AG09309 (cell line): ENCODE measurements at places on chromosomes 7 and 10.
A peak's percentile ranks its signal among the peaks of the same experiment; 100 is the strongest.

DNA sequence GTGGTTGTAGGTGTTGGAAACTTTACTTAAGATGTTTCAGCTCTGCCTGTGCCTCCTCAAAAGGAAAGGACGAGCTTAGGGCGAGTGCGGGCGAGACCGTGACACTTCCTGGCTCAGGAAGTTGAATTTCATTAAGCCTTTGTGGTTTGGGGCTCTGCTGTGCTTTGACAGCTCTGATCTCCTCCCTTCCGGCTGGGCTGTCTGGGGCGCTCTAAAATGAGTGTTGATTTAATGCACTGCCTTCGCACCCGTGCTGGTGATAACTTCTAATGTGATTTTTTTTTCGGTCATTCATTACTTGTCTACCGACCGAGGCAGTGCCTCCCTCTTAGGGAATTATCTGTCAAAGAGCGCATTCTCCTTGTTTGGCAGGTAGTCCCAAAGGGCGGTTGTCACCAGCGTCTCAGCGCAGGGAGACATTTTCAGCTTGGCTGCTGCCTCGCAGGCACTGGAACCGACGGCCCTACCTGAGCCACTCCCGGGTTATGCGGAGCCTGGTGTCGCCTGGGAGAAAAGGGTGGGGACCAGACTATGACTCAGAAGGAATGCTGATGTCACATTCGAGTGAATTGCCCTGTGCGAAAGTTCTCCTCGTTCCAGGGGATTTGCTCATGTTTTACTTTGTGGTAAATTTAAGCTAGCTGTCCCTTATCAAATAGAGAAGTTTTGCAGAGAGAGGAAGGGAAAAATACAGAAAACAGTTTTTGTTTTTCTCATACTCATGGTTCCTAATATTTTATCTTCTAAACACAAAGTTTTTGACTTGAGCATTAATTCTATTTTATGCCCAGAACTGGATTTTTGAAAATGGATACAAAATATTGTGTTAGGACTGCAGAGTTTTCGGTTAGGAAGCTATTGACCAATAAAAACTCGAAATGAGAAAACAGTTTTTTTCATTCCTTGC lies 920 bp downstream of the TES start:
- DNase-seq: peak; percentile 42

- peak; percentile 64 for DNase-seq
Observed at GRCh38 chr7:102125127-102125596, 161.5 kb upstream of the SH2B2 start.

GRCh38 chr7:112207765-112208164 lies 1.3 kb downstream of the ZNF277 start:
- DNase-seq: no peak

GRCh38 chr10:59898125-59898835 lies 8.1 kb downstream of the CCDC6 start:
- DNase-seq: no peak

DNA sequence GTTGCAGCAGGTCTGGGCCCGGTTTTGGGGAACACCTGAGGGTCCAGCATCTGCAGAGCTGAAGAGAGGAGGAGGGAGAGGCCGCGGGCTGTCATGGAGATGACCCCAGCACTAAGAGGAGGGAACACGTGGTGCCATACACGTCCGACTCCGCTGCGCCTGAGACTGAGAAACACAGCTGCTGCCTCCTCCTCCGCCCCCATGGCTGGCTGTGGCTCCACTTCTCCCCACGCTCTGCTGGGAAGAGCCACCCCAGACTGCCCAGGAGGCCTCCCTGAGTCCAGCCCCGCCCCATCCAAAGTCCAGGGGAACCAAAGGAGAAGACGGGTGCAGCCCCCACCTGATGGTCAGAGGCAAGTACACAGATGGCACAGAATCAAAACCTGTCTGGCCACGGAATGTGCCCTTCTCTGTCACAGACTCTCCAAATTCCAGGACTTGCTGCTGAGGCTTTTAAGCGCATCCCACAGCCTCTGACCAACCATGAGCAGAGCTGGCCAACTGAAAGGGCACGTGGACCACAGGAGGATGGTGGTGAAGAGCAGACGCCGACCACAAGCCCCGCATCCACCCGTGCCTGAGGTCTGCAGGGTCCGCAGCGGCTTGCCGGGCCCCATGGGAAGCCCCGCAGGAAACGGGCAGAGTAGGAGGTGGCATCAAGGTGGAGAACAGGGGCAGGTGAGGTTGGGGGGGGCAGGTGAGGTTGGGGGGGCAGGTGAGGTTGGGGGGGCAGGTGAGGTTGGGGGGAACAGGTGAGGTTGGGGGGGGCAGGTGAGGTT lies 24.0 kb downstream of the STK32C start:
- DNase-seq: no peak

- DNase-seq: no peak
Observed at GRCh38 chr10:126351021-126351420, 37.3 kb downstream of the ADAM12 start.

GRCh38 chr7:14400271-14400670 lies 410.8 kb upstream of the ETV1 start:
- no peak for DNase-seq

DNA sequence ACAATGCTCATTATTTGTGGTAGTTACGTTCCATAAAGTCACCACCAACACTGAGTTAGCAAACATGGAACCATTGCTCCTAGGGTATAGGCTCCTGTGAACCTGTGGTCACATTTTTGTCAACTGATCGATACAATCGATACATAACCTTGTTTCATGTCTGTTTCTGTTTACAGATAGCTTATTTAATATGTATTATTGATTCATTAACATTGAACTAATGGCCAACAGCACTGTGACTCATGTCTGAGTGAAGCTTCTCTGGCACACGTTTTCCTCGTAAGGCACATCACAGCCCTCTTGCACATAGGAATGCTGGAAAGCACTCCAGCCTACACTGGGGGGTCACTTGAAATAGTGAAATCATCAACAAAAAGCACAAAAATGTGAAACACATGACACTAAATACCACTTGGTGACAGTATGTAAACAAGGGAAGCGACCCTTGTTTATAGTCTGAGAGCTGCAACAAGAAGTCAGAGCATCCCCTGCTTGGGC lies 27.0 kb downstream of the GHRHR start:
- DNase-seq: no peak

DNA sequence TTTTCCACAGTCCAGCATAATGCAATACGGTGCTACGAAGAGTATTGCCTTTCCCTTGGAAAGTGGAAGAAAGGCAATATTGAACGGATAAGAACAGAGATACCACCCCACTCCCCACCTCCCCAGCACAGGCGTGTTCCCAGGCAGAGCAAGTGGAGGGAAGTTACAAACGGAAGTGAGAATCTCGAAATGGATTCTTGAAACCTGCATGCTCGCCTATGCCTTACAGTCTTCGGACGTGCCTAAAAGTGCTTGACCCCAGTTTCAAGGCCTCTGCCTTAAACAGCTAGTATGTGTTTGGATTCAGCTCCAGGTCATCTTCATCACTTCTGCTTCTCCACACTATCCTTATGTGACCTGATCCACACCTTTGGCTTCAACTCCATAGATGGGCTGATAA lies 35.0 kb upstream of the USP6NL start:
- DNase-seq: no peak

DNA sequence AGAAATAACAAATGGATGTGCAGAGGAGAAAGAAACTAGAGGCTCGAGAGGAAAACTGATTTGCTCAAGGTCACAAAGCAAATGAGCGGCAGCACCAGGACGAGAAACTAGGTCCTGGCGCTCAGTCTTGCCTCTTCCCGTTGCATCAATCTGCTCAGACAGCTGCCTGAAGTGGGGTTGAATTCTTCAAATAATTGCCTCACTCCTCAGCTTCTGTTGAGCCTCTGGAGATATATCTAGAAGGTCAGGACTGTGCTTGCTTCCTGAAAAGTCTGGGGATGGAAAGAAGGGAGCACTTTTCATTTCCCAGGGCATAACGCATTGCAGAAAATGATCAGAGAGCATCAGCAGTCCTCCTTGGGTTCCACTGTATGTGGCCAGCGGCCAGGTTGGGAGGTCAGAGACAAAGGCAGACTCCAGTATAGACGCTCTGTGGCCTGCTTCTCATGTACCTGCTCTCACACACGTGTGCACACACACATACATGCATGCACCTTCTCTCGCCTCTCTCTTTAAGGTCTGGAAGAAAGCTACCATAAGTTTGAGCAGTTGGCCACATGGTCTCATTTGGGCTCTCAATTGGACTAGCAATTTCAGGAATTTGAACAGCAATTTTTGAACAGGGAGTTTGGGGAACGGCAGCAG lies 83.7 kb upstream of the DUSP5 start:
- no peak for DNase-seq
